Hepatocyte (in vitro differentiated cells): ENCODE measurements at places on chromosomes 1 and 21. TPM values are rescaled to one million over a fixed set of nuclear protein-coding genes. Genes with fewer than 3 reads are reported as not detected.
A peak's percentile ranks its signal among the peaks of the same experiment; 100 is the strongest.

DNA sequence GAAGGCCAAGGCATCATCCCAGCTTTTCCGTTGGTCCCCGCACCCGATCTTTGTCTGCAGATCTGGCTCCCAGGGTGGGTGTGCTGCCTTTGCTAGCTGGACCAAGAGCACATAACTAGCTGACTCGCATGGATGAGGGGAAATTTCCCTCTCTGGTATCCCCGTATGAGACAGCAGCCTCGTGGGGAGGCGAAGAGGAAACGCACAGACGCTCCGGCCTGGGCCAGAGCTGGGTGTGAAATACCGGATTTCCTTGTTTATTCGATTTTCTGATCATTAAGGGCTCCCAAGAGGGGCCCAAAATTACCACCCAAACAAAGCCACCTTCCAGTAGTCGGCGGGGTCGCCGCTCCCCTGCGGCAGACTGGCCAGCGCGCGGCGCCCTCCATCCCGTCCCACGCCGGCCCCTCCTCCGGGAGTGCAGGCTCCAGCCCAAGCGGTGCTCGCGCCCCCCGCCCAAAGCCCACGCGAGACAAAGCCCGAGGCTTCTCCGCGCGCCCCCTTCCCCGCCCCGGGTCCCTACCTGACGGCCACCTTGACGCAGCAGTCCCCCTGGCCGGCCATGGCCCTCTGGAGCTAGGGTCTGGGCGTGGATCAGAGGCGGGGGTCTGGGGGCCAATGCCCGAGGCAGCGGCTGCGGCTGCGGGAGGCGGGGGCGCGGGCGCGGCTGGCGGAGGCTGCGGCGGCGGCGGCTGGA lies 546 bp downstream of the KIF21B start:
- DNase-seq = no peak
- no peak overlapping the region for H3K27ac ChIP-seq
- H3K4me3 ChIP-seq = peak overlapping the region; percentile 52
- H3K4me1 ChIP-seq = peaks cover 8% of the 10 kb centered on the region

DNA sequence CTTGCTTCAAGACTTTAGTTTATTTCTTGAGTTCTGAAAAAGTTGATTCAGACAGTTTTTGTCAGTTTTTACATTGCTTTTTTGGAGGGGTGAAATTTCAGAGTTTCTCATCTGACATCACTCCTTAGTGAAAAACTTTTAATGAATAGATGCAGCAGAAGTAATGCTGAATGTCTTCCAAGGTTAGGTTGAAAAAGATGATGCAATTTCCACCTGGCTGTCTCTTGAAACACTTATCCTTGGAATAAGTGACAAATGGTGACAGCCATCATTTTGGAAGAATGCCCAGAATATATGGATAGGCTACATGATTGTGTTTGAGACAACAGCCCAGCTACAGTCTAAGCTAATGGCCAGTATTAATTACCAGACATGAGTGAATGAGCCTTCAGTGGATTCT lies 140.8 kb downstream of the ZNF644 start:
- no peak overlapping the region for H3K27ac ChIP-seq
- no peak overlapping the region for H3K4me3 ChIP-seq
- H3K36me3 ChIP-seq = no peaks in the 10 kb centered on the region
- no peaks in the 10 kb centered on the region for H3K4me1 ChIP-seq

DNA sequence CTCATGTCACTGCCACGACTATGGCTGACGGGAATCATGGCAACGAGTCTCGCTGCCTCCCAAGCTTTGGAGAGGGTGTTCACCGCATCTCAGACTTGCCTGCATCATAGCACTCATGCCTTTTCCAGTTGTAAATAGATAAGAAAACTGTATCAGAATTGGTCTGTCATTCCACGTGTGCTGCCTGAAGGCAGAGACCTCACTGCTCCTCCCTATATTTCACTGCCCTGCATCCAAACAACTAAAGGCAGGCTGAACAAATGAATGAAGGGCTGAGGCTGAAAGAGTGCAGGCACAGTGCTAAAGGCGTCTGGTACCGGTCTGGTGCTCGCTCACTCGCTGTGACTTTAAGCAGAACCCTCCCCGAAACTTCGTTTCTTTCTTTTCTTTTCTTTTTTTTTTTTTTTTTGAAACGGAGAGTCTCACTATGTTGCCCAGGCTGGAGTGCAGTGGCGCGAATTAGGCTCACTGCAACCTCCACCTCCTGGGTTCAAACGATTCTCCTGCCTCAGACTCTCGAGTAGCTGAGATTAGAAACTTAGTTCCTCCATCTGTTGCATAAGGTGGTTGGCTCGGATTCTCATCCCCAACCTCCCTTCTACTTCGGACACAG lies 542 bp downstream of the EIF2B3 start:
- DNase-seq = no peak
- no peaks in the 10 kb centered on the region for H3K27me3 ChIP-seq
- peak overlapping the region; percentile 29 for H3K27ac ChIP-seq
- H3K4me3 ChIP-seq = peak overlapping the region; percentile 50
- H3K4me1 ChIP-seq = peaks cover 6% of the 10 kb centered on the region
- no peaks in the 10 kb centered on the region for H3K36me3 ChIP-seq

DNA sequence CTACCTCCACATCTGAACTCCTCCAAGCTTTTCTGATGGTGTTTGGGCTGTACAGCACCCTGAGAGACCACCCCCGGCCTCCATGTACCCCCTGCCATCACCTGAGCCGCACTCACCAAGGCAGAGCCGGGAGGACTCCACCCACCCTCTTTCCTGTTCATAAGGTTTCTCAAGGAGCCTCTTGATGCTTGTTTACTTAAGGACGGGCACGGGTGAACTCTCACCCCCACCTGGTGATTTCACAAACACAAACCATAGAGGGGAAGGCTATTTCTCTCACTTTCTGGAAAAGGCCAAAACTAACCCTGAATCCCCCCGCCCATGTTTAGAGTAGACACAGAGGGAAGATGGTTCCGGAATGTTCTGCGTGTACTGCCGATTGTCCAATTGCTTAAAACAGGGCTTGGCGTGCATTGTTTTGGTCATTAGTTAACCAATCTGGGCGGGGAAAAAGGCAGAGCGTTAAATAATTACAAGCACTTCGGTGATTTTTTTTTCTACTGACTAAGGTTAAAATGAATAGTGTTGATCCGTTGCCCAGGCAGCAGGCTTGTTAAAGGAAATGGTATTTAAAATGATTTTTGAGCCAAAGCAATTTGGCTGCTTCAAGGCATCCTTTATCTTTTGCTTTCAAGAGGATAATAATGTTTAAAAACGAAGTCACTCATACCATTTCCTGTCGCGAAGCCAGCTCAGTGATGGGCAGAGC lies 279.8 kb upstream of the VAMP3 start:
- H3K27ac ChIP-seq = peak overlapping the region; percentile 56
- H3K4me1 ChIP-seq = peaks cover 15% of the 10 kb centered on the region
- H3K36me3 ChIP-seq = no peaks in the 10 kb centered on the region
- H3K4me3 ChIP-seq = no peak overlapping the region

GRCh38 chr1:246110343-246111219 lies 396.5 kb downstream of the SMYD3 start:
- no peaks in the 10 kb centered on the region for H3K27me3 ChIP-seq
- peak; percentile 46 for DNase-seq
- peaks cover 17% of the 10 kb centered on the region for H3K4me1 ChIP-seq
- H3K36me3 ChIP-seq = no peaks in the 10 kb centered on the region
- no peak overlapping the region for H3K4me3 ChIP-seq

DNA sequence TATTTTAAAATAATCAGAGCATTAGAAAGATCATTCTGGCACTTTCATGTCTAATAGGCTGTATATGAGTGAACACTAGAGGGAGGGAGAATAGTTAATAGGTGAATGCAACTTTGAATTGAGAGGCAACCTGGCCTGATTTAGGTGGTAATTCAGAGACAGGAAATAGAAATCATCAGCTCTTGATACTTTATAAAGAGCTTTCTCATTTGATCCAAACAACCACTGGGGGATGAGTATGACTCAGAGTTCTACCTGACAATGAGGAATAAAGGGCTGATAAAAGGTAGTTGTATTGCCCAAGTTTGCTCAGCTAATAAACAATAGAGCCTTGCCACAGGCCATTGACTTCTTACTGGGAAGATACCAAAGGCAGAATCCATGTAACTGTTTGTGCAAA lies 5.2 kb upstream of the FAM89A start:
- no peaks in the 10 kb centered on the region for H3K36me3 ChIP-seq
- H3K4me1 ChIP-seq = peaks cover 8% of the 10 kb centered on the region
- H3K27me3 ChIP-seq = peaks cover 12% of the 10 kb centered on the region
- no peak for DNase-seq
- H3K27ac ChIP-seq = no peak overlapping the region

- H3K36me3 ChIP-seq = no peaks in the 10 kb centered on the region
- peak; percentile 69 for DNase-seq
Observed at GRCh38 chr1:156571261-156571852, 1.0 kb downstream of the IQGAP3 start.

DNA sequence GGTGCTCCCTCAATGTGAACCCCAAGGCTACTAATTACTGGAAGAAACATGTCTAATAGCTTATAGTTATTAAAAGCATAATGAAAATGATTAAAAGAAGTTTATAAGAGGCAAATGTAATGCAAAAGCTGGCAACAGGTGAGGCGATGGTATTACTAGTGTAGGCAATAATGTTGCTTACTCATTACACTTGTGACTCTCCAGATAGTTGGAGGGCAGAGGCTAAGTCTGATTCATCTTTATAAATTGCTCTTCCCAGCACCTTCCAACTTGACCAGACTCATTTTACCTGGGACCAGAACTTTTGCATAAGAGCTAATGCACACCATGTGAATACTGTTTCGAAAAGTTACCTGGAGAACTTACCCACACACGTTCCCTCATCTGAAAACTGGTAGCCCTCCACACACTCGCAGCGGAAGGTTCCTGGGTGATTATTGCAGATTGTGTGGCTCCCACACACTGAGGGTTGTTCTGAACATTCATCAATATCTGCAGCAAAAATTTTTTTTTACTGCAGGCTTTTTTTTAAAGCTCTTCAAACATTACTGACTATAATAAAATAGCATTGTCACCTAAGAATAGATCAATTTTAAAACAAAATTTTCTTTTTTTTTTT lies 48.0 kb downstream of the NID1 start:
- H3K27me3 ChIP-seq = no peaks in the 10 kb centered on the region
- peak; percentile 40 for DNase-seq
- no peaks in the 10 kb centered on the region for H3K36me3 ChIP-seq
- H3K27ac ChIP-seq = peak overlapping the region; percentile 91
- H3K4me1 ChIP-seq = peaks cover 10% of the 10 kb centered on the region

- no peaks in the 10 kb centered on the region for H3K27me3 ChIP-seq
- no peak overlapping the region for H3K27ac ChIP-seq
- H3K4me1 ChIP-seq = no peaks in the 10 kb centered on the region
Observed at GRCh38 chr1:107184888-107185287, 44.0 kb downstream of the NTNG1 start.

DNA sequence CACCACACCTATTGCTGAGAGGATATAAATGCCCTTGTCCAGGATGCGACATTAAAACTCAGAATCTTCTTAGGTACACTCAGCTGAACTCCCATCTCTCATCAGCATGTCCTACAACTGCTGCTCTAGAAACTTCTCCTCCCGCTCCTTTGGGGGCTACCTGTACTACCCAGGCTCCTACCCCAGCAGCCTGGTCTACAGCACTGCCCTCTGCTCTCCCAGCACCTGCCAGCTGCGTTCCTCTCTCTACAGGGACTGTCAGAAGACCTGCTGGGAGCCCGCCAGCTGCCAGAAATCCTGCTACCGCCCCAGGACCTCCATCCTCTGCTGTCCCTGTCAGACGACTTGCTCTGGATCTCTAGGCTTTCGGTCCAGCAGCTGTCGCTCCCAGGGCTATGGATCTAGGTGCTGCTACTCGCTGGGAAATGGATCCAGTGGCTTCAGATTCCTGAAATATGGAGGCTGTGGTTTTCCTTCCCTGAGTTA lies at the start of gene KRTAP13-4:
KRTAP13-4 (plus strand) TSS at position 51 of the 486 bp plus-strand sequence; CDS start at position 107, 56 bp downstream.
- no peak within 1 kb of the TSS for H3K4me3 ChIP-seq
- H3K27ac ChIP-seq = no peak within 1 kb of the TSS
- no peaks in the 10 kb centered on the region for H3K4me1 ChIP-seq
- no peaks in the 10 kb centered on the region for H3K27me3 ChIP-seq
- no peak for DNase-seq

- H3K27me3 ChIP-seq = peaks cover 13% of the 10 kb centered on the region
- no peak overlapping the region for H3K4me3 ChIP-seq
- no peaks in the 10 kb centered on the region for H3K4me1 ChIP-seq
- H3K27ac ChIP-seq = no peak overlapping the region
- no peaks in the 10 kb centered on the region for H3K36me3 ChIP-seq
Observed at GRCh38 chr1:6170742-6171201, 9.3 kb downstream of the CHD5 start.

DNA sequence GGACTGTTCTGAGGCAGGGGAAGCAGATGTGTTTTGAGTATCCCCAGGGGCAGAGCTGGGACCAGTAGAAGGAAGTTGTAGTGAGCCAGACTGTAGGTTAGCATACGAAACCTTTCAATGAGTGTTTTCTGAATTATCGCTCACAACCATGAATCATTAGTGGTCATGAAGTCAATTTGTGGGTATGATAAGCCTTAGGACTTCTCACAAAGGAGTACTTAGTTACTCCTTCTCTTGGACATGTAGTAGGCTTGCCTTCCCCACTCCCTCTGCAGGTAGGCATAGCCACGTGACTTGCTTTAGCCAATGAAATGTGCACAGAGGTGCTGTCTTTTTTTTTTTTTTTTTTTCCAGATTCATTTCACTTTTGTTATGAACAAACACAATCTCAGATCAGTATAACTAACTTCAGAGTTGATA lies 23.9 kb upstream of the FAAH start:
- no peaks in the 10 kb centered on the region for H3K4me1 ChIP-seq
- H3K4me3 ChIP-seq = no peak overlapping the region
- H3K36me3 ChIP-seq = no peaks in the 10 kb centered on the region
- H3K27me3 ChIP-seq = no peaks in the 10 kb centered on the region
- no peak for DNase-seq

GRCh38 chr1:108503062-108503733 lies 53.1 kb downstream of the NBPF6 start:
- no peak overlapping the region for H3K27ac ChIP-seq
- no peak for DNase-seq
- H3K4me1 ChIP-seq = peaks cover 9% of the 10 kb centered on the region
- H3K27me3 ChIP-seq = no peaks in the 10 kb centered on the region
- H3K36me3 ChIP-seq = no peaks in the 10 kb centered on the region
- H3K4me3 ChIP-seq = no peak overlapping the region

DNA sequence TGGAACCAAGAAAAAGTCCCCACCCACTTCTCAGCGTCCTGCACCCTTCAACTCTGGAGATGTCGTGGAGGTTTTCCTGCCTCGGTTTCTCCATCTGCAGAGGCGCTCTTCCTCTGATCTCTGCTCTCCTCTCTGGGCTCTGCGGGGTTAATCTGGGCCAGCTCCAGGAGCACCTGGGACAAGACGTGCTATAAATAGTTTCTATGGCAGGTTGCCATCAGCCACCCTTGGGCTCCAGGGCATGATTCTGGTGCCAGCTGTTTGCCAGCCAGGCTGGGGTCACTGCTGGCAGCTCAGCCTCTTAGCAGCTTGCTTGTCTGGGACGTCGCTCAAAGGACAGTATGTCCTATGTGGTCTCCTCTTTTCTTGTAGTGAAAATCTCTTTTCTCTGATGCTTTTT lies 137.1 kb downstream of the ACTL8 start:
- no peak overlapping the region for H3K27ac ChIP-seq
- H3K4me3 ChIP-seq = no peak overlapping the region

GRCh38 chr1:205777994-205778393 lies 2.7 kb upstream of the RAB29 start:
- H3K36me3 ChIP-seq = no peaks in the 10 kb centered on the region
- DNase-seq = no peak
- H3K4me3 ChIP-seq = no peak overlapping the region
- no peaks in the 10 kb centered on the region for H3K27me3 ChIP-seq
- no peaks in the 10 kb centered on the region for H3K4me1 ChIP-seq

NECTIN4 gene
- total RNA-seq = 5.9 and 7.0 TPM in 2 replicates

LHX4 gene
- 0.03 TPM in 1 of 2 replicates, not detected in the other for total RNA-seq

ATF3 gene
- total RNA-seq = 128 TPM in 2 replicates

PTGFRN gene
- total RNA-seq = 31.0 and 37.7 TPM in 2 replicates

KDF1 gene
- total RNA-seq = 10.5 and 18.1 TPM in 2 replicates

PRAMEF18 gene
- not detected in 2 replicates for total RNA-seq

USP16 gene
- total RNA-seq = 30.7 and 35.8 TPM in 2 replicates

DISC1 gene
- total RNA-seq = 3.8 and 4.7 TPM in 2 replicates

EPS15 gene
- 38.6 and 46.0 TPM in 2 replicates for total RNA-seq

SMIM12 gene
- 21.9 and 35.4 TPM in 2 replicates for total RNA-seq
